ENCODE measurements at places on chromosomes 5 and 9.

- no peak for DNase-seq
Measured at GRCh38 chr5:119166026-119166425, 95.1 kb downstream of the DMXL1 start.

DNA sequence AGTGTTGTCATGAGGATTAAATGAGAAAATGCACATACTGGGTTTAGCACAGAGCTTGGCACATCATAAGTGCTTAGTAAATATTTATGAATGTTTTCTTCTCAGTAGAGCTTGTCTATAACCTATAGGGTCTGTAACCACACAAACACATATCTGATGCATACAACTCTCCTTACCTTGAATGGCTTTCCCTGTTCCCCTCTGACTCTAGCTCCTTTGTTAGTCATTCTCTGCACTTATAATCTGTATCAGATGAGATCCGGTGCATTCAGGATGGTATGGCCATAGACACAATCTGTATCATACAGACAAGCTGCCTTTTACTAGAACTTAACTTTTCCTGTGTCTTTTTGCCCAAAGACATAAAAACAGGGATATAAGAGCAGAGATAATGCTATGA is 11.1 kb upstream of the SSBP2 start:
- DNase-seq: no peak

DNA sequence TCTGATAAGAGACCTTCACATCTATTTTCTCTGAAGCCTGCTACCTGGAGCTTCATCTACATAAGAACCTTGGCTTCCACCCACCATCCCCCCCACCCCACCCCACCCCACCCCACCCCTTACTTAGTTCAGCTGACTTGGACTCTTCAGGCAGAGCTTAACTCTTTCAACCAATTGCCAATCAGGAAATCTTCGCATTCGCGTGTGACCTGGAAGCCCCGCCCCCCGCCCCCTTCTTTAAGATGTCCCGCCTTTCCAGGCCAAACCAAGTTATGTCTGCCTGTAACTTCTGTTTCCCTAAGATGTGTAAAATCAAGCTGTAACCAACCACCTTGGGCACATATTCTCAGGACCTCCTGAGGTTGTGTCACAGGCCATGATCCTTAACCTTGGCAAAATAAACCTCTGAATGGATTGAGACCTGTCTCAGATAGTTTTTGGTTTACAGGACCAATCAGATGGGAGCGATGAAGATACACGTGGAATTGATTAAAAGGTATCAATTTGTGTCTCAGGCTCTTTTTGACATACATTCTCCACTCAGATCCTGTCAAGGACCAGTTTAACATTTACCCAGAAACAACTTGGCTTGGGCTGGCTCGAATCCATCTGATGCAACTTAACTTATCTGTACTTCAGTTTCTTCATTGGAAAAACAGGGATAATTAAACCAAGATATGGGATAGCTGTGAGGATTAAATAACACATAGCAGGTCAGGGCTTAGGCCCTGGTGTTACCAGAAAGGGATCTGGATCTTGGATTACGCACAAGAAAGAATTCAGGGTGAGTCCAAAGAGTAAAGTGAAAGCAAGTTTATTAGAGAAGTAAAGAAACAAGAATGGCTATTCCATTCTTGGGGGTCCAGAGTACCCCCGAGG is 43.6 kb downstream of the GALNT12 start:
- no peak for DNase-seq

- DNase-seq: peak; percentile 73
Measured at GRCh38 chr5:43193181-43193893, 1.3 kb downstream of the NIM1K start.

DNA sequence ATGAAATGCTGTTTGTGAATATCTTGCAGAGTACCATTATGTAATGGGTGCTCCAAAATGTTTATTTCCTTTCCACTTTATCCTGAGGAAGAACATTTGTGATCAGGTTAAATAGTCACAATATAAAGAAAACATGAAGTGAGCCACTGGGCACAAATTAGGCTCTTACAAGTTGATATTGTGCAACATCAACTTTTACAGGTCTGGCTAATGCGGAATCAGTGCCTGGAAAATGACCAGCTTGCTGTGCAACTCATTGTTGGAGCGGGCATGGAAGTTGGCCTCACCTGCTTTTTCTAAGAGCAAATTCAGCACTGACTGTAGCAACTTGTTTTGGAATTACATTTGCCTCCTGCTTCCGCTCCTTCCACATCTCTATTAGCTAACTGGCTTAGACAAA is 216.9 kb upstream of the PLPPR1 start:
- no peak for DNase-seq

DNA sequence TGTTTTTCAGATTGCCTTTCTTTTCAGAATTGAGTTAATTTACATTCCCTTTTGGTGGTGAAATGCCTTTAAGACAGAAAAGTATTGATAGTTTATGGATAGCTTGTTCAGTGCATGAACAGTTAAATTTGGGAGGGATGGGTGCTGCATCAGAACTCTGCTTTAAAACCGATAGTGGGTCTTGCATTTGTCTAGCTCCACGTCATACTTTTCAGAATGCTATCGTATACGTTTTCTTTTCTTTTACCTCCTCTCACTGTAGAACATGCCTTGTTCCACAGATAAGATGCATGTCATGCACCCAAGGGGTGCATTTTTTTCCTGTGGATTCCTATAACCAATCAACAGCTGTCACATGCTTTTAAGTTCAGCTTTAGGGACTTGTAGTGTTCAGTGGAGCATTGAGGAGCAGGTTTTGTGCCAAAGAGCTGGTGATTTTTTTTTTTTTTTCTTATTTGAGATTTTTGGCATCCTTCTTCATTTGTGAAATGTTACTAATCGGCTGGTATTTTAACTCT is 2.3 kb downstream of the SLC44A1 start:
- DNase-seq: peak; percentile 77

DNA sequence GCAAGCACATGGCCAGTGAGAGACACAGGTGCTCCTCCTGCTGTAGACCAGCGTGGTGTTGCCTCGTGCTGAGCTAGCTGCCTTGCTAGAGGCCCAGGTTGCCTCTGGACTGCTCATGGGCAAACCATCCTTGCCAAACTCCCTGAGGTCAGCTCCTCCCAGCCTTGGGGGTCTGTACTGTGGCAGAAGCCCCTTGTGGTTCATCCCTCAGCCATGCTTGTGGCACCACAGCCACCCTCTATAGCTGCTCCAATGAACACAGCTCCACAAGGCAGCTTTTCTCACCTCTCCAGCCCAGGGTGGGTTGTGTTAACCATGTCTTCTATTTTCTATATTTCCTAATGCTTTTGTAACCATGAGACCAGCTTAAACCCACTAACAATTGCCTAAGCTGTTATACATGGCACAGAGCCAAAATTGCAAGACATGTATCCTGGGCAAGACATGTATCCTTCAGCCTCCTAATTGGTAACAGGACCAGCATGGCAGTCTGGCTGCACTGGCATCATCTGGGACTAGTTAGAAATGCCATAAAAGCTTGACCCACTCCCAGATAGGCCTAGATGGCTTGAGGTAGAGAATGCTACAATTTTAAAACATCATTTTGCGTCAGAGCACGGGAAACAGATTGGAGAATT is 183.1 kb upstream of the S1PR3 start:
- no peak for DNase-seq

- peak; percentile 22 for DNase-seq
Measured at GRCh38 chr9:34793428-34793827, 83.5 kb upstream of the CCL21 start.

DNA sequence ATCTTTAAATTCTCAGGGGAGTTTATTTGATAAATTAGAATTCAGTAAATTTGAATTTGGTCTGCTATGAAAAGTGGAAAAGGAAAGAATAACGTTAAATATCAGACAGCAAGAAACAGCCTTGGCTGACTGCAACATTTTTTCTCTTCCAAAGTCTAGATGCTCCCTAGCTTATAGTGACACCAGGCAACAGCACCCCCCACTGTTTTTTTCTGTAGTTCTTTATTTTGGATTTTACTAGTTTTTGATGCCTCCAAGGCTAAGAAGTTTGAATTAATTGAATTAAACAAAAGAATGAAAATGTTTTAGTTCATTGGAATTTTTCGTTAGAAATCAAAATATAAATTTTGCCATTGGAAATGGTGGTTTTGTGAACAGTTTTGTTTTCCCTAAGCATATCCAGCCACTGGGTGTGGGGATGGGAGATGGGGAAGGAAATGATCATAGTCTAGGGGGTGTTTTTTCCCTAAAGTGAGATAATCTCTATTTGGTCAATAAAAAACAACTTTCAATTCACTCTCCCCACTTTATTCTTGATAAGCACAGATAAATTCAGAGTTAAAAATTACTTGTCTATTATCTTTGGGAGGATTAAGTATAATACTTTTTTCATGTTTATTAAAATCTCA is 199.3 kb upstream of the CD180 start:
- peak; percentile 76 for DNase-seq

DNA sequence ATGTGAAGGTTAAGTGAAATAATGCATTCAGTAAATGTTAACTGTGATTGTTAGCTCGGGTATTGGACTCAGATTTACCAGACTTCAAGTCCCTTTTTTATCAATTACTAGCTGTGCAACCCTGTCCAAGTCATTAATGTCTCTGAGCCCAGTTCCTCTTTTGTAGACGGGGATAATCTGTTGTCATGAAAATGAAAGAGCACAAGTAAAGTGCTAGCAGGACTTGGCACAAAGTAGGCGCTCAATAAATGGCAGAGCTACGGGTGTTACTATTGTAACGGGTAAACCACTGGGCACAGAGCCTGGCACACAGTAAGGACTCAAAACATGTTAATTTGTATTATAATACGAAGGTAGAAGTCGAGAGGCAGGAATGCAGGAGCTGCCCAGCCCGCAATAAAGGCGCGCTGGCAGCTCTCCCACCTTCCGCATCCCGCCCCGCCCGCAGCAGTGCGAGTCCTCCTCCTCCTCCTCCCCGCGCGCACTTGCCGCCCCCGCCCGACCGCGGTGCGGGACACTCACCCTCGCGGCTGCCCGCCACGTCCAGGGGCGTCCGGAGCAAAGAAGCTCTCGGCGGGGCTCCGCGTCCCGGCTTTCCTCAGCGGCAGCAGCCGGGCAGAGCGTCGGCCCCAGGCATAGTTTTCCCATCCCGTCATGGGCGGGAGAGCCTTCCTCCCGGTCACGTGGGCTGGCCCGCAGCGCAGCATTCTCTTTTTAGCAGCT is at the start of gene C1QTNF2:
Gene C1QTNF2, minus strand, starts transcription at position 637 of the 723 bp plus-strand sequence. CDS start 15,615 bp downstream, outside the sequence.
- DNase-seq: no peak

DNA sequence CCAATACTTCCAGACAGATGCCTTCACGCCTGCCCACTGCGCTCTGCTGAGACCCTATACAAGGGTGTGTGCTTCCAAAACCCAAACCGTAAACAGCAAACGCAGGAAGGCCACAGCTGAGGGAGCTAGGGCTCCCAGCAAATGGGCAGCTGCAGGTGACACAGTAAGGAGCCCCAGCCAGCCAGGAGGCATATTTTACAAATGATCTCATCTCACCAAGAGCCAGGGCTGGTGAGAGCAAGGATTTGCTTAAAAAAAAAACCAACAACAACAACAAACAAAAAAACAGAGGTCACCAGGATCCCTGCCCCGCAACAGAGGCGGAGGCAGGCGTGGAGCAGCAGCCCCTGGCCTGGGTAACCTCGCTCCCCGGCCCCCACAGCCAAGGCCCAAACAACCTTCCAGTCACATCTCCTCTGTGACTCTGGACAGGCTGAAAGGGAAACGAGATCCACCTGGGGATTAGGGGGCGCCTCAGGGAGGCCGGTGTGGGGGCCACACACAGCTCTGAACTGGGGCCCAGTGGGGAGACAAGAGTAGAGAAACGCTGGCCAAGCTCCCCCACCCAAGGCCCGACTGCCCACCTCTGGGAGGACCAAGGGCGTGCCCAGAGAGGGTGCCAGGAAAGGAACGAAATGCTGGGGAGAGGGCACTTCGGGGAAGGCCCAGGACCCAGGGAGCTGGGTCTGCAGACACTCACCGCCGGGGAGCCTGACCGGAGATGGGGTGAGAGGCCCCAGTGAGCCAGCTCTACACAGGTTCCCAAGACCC is 3.3 kb downstream of the NACC2 start:
- no peak for DNase-seq

GRCh38 chr5:10555277-10555684 is 8.6 kb upstream of the ANKRD33B start:
- DNase-seq: no peak

DNA sequence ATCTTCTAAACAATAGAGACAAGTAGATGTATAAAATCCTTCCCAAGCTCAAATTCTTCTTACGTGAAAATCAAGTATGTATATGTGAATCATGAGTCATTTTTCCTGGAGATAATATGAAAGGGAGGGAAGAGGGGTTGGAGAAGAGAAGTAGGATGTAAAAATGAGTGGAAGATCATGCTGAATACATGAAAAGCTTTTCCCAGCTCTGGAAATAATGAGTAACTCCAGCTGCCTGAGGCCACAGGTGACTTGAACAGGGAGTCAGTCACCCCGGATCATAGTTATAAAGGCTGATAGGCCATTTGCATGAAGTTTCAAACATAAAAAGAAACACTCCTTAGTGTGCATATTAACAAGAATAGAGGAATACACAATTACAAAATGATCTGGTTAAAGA is 486.7 kb downstream of the EFNA5 start:
- DNase-seq: no peak

DNA sequence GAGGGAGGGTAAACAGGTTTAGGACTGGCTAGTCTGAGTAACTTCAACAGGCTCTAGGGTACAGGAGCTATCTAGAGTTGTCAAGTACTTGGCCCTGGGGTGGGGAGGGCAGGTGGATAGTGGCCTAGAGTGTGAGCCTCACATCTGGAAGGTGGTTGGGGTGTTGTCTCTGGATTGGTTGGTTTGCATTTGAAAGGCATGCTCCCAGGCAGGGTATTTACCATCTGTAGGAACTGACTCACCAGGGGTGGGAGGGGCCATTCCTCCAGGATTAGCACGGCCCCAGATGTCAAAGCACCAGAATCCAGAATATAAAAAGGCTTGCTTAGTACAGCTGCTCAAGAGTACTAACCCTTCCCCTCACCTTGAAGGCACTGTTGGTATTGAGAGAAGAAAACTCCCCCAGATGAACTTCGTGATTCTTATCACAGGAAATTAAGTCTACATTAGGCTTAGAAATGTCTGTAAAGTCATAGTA is 193.3 kb downstream of the NTRK2 start:
- no peak for DNase-seq
